GDM1 (cell line): ENCODE measurements at places on chromosomes 4 and X.

DNA sequence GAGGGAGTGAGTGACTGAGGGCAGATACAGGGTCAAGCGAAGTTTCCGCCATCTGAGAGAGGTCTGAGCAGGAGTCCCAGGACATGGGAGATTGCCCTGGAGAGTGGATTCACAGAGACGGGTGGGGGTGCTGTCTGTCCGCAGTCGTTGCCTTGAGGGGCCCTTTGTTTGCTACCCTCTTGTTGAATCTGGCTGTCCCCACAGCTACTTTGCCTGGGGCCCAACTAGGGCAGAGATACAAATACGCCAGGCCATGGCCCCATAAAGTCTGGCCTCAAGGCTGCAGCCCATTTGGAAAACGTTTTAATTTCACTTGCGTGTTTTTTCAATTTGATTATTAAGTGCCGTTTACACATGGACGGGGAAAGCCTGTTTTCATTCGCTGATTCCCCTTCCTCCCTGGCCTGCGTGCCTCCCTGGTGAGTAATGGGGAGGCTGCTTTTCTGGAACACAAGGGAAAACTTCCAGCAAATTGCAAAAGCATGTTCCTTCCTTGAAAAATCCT, 134.4 kb downstream of the SMIM20 start:
- DNase-seq, result no peak

DNA sequence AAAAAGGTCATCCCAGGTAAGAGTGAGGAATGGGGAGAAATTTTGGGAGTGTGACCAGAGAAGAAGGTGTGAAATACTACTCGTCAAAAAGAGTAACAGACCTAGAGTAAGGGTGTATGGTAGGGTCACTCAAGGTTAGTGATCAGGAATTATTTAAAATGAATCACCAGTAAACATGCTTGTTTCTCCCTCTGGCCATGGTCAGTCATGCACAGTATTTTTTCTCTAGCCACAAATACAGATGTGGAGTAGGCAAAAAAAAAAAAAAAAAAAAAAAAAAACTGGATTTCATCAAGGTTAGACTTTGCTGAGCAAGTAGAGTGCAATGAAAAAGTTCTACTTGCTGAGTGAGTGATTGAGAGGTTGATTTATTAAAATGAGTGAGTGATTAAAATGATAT, 34.2 kb upstream of the SLIT2 start:
- DNase-seq, result no peak

DNA sequence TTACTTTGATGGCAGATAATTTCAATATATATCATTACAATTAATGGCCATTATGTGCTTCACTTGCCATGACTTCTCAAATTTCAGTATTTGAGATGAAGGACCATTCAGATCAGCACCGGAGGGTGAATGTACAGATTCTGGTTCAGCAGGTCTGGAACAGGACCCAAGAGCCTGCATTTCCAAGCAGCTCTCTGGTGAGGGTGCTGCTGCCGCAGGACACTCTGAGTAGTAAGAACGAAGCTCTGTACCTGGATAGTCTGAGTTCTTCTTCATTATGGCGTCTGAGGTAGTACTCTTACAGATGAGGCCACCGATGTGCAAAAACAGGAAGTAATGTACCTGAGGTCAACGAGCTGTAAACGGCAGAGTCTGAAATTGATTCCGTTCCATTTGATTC, 228.2 kb downstream of the FBXW7 start:
- DNase-seq, result no peak

DNA sequence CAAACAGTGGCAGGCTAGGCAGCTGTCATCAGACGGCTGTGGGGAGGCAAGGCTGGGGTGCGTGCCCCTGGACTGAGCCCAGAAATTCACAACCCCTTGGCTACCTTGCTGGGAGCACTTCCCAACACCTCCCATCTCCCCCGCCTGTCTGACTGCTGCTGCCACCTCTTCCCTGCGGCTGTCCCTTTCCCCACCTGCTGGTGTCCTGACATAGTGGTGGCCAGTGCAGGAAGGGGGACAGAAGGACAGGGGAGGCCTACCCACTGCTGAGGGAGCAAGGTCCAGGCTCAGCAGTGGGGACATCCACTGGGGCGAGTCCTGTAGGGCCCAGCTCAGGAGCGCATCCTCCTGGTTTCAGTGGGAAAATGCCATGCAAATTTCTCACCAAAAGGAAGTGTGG, 3.4 kb downstream of the ABCD1 start:
- DNase-seq, result no peak

- DNase-seq, result no peak
These were observed 29.6 kb upstream of the AP1AR start for GRCh38 chr4:112201915-112202505.

DNA sequence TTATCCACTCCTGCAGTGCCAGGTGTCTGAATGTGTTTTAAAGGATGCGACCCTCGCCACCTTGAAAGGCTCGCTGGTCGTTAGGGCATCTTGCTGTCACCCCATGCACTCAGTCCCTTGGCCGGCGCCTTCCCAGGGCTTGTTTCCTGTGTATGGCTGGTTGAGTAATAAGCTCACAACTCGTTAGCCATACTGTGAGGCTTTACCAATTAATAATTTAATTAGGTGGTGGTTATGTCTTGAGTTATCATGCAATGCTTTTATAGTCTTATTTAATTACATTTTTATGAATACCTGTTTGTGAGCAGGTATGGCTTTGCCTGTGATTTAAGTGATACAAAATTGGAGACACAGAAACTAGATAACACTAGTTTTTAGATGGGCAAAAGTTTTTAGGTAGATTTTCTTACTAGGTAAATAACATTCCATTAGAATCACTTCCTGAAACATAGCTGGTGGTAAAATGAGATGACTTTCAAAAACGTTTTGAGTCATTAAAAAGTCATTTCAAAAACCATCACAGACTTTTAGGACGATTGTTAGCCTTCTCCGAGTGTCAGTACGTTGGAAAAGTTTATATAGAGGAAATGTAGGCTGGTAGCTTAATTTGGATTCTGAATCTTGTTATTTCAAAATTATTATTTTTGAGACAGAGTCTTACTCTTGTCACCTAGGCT, 18.2 kb downstream of the PTTG2 start:
- no peak for DNase-seq

DNA sequence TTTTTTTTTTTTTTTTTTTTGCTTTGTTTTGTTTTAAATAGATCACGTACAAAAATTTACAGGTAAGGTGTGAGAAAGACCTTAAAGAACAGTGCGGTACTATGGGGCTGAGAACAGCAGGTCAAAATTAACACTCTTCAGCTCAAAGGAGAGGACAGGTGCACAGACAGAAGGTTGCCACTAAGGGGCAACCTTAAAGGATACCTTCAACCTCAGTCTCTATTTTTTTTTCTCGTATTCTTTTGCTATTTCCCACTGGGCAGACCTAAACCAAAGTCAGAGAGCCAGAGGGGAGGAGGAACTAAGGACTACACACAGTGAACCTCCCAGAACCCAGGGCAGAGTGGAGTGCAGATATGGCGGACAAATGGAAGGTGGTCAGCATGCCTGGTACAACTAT, 1984.3 kb upstream of the IGFBP7 start:
- DNase-seq, result no peak

- no peak for DNase-seq
These were observed 146.0 kb downstream of the STIM2 start for GRCh38 chr4:27006646-27007045.

DNA sequence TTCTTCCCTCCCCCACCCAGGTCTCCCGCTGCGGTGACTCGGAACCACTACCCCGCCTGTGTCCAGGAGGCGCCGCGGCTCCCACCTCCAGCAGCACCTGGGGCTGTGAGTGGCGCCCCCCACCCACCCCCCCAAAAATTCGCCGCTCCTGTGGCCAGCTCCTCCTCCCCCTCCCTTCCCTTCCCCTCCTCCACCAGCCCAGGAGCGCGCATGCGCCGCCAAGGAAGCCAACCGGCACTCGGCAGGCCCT, 278 bp downstream of the CLOCK start:
- DNase-seq, result no peak

- DNase-seq, result peak; percentile 88
These were observed 22.8 kb upstream of the SH3RF1 start for GRCh38 chr4:169293343-169294176.

DNA sequence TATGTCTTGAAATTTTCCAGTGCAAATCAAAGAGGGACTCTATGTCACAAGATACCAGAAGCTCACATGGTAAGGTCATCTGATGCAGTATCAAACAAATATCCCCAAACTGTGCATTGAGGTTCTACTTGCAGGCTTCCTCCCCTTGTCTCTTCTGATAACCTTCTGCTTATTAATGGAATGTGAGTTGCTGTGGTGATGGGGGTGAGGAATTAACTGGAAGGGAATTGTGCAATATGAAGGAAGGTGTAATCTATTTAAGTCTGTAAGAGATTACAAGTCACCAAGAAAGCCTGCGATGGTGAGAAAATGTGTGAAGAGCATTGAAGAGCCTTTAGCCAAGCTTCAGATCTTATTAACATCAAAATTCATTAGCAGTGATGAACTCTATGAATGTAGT, 15.4 kb upstream of the MAGED1 start:
- no peak for DNase-seq

DNA sequence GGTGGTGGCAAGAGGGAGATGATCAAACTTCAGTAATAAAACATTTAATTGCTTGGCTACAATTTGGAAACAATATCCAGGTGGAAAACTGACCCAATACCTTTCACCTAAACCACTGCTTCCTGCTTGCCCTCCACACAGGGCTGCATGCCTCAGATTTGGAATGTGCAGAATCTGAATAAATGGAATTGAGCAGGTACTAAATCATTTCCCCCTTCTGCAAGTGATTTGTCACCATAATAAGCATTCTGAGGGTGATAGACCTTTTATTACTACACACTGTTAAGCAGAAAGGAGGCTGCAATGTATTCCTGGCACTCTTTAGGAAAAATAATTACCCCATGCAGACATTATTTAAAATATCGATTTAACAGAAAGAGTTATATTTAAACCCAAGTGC, 291.8 kb downstream of the IDS start:
- no peak for DNase-seq

GRCh38 chr4:164846566-164846965, 30.4 kb upstream of the APELA start:
- DNase-seq, result no peak

DNA sequence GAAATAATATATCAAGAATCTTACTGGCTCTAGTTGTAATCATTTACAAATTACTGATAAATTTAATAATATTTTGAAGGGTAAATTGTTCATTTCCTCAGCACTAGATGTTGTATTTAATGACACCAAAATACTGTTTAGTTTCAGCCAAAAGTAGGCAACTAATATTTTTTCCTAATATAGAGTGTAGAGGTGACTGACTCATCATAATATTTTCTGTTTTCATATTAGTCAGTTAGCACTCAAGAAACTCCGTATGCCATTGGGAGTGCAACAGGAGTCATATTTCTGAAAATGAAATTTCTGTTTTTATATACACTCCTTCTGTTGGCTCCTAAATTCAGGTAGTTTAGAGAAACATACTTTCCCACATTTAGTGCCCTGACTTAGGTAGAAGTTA, 36.6 kb upstream of the PTPN13 start:
- no peak for DNase-seq

GRCh38 chrX:144259054-144259453, 375.2 kb downstream of the UBE2NL start:
- no peak for DNase-seq

DNA sequence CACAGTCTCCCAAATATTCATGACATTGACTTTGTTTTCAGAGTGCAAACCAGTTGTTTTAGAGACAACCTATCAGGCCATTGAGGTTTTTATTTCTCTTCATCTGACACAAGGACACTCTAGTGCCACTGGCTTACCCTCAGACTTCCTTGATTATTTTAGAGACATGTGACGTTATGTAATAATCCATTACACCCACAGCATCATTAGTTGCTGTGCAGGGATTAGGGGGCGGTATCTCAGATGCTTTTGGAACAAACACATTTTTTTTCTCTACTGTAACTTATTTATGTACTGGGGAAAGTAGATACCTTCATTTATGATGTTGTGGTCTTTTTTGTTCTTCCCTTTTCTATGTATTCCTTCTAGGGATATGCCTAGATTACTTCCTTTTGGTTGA, 2293.1 kb downstream of the PCDH7 start:
- DNase-seq, result no peak

DNA sequence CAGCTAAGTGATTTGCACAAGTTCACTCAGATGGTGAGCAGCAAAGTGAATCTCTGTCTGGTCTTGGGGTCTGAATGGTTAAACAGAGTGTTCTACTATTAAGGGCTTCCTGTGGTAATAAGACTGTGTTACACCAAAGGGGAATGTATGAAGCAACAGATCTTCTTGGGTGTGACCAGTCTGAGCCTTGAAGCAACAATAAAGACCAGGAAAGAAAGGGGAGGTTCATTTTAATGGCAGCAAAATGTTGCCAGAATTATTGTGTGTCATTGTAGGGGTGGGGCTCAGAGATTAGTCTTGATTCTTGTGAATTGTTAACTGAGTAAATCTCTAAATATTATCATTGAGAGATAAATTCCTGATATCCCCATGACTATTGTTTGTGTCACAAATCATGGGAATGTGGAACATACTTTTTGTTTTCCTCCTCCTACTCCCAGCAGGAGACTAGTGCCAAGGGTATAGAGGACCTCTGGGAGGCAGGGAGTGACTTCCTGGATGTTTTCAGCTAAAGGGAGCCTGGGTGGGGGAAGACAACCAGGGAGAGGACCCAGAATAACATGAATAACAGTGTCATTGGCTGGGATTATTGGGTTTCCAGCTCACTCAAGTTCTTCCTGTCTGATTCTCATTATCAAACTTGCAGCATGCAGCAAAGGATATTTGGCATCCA, 141.4 kb upstream of the PAK3 start:
- no peak for DNase-seq

DNA sequence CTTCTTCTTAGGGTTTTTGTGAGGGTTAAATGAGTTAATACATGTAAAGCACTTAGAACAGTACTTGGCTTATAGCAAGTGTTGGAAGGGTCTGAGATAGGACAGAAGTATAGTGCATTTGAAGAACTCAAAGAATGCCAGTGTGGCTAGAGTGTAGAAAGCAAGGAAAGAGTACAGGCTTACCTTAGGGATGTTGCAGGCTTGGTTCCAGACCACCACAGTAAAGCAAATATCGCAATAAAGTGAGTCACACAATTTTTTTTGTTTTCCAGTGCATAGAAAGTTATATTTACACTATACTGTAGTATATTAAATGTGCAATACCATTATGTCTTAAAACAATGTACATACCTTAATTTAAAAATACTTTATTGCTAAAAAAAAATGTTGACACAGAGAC, 41.3 kb downstream of the KIF4A start:
- DNase-seq, result no peak

GRCh38 chr4:165009493-165010227, 22.1 kb upstream of the TRIM60 start:
- no peak for DNase-seq

DNA sequence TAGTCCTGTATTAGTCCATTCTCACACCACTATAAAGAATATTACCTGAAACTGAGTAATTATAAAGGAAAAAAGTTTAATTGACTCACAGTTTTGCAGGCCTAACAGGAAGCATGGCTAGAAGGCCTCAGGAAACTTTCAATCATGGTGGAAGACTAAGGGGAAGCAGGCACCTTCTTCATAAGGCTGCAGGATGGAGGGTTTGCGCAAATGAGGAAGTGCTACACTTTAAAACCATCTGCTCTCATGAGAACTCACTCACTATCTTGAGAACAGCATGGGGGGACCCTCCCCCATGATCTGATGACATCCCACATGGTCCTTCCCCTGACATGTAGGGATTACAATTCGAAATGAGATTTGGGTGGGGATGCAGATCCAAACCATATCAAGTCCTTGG, 12.1 kb upstream of the MAGEA11 start:
- peak; percentile 22 for DNase-seq

GRCh38 chrX:70432936-70433847, 10.1 kb downstream of the GDPD2 start:
- no peak for DNase-seq

GRCh38 chr4:98518559-98519267, 139.7 kb downstream of the TSPAN5 start:
- no peak for DNase-seq

- no peak for DNase-seq
These were observed 14.3 kb downstream of the JCHAIN start for GRCh38 chr4:70651864-70652506.
